Hematopoietic multipotent progenitor cell (in vitro differentiated cells): ENCODE measurements at places on chromosomes 4 and X.

GRCh38 chrX:54928876-54929275, 8.3 kb downstream of the TRO start:
- DNase-seq, result no peak

DNA sequence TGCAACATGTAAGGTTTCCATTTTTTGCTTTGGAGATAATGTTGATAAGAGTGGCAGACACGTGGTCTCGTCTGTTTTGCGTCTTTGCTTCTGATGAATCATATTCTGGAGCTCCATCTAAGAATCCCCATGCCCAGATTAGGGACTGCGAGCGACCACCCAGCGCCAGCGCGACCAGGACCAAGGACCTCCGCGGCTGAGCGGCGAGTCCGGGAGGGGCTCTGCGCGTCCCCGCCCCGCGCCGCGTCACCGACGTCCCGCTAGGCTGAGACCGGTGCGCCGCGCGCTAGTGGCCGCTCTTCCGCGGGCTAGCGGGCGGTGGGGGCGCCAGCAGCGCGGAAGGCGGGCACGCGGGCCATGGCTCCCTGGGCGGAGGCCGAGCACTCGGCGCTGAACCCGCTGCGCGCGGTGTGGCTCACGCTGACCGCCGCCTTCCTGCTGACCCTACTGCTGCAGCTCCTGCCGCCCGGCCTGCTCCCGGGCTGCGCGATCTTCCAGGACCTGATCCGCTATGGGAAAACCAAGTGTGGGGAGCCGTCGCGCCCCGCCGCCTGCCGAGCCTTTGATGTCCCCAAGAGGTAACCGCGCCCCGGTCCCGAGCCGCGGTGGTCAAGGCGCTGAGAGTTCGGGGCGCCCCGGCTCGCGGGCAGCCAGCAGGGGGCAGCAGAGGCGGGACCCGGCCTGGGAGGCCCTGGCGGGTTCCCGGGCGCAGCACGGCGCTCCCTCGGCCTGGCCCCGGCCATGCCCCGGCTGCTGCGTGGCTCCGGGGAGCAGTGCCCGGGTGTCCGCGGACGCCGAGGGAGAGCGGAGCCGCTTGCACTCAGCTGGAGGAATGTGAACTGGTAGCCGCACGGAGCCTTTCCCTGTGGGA, at the start of gene SRD5A3:
Gene SRD5A3 (plus strand): TSS at position 263 of the 871 bp plus-strand sequence. CDS start 95 bp downstream, at position 358.
- peak; percentile 75 for DNase-seq

DNA sequence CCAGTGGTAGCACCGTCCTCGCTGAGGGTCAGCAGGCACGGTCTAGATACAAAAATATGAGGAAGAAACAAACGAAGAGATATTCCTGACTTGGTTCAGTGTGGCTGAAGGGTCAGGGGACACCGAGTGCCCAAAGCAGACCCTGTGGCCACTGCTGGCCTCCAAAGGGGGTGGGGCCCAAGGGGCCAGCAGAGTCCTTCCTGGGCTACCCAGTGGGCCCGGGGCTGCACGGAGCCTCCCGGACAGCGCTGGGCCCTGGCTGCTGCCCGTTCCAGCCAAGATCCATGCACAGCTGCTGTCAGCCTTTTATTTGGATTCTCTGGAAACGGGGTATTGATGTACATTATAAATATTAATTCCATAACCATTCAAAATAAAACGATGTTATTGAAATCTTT, 20.4 kb downstream of the NELFA start:
- no peak for DNase-seq

DNA sequence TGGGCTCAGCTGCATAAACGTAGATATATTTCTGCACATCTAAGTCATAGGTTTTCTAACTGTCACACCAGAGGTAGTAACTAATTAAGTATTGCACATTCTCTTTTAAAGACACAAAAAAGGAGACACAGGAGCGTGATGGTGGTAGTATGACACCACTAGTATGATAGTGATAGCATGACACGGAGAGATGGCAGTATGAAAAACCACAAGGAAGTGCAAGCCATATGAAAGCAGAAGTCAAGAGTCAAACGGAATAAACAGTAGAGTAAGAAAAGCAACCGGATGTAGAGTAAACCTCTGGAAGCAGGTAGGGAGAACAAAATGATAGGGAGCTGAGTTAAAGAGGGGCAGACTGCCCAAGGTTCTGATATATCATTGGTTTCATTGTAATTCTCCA, 382.2 kb upstream of the INTU start:
- DNase-seq, result no peak

- no peak for DNase-seq
Observed at GRCh38 chr4:54050214-54050904, 14.0 kb downstream of the CHIC2 start.

DNA sequence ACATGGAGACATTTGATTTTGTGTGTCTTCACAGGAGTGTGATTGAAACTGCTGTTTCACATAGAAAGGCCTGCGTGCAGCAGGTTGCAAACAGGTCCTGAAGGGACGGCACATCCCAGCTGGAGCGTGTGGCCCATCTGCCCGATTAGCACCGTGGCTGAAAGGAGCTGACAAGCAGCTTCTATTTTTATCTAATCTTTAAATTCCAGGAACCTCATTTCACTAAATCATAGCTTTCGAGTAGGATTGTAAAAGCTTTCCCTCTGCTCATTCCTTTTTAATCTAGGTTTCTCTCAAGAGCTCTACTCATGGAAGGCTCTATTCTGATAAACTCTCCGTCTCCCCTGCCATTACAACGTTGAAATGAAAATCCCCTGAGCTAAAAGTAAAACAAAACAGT, 106.8 kb downstream of the FSTL5 start:
- no peak for DNase-seq
